Calu3 (cell line): ENCODE measurements at places on chromosomes 13 and 19. TPM values are rescaled to one million over a fixed set of nuclear protein-coding genes. Genes with fewer than 3 reads are reported as not detected.

DNA sequence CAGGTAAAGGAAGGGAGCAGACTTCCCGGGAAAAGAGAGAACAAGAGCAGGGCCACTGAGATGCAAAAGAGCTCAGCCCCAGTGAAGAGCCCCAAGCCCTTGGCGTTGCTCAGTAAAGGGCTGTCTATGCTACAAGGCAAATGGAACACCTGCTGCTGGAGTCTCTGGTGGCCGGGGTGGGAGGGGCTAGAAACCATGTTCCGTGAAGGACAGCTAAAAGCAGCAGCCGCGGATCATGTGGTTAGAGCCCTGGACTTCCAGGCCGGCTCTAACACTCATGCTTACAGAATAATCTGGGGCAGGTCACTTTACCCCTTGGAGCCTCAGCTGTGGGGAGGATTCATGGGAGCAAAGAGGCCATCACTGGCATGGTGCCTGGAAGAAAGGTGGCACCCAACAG lies 17.8 kb downstream of the POU2F2 start:
- no peak for DNase-seq

GRCh38 chr19:2942928-2943640 lies 1.7 kb downstream of the ZNF77 start:
- DNase-seq, result no peak

DNA sequence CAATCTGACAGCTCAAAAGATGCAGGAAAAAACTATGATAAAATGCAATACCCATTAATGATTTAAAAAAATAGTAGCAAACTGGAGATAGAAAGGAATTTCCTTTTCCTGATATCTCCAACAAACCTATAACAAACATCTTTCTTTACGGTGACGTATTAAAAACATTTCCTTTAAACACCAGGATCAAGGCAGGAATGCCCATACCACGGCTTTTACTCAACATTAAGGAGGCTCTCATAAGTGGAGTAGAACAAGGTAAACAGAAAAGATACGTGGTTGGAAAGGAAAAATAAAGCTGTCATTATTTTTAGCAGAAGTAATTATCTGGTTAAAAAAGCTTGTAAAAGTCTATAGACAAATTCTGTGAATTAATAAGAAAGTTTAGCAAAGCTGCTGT lies 61.1 kb downstream of the MIPEP start:
- DNase-seq, result no peak

GRCh38 chr13:23381866-23382265 lies 51.6 kb downstream of the SACS start:
- no peak for DNase-seq

GRCh38 chr13:103812971-103813370 lies 746.8 kb upstream of the SLC10A2 start:
- no peak for DNase-seq

DNA sequence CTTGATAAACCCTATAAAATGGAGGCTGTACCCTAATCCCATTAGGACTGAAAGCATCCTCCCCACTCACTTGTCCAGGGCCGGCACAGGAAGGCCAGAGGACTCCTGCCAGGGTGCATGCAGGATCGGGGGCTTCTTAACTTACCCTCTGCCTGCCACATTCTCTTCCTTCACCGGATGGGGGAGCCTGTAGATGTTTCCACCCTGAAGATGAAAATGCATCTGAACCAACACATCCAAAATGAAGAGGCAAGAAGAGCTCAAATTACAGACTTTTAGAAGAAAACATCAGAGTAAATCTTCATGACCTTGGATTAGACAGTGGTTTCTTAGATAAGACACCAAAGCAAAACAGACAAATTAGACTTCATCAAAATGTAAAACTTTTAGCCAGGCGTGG lies 25.9 kb upstream of the NAPA start:
- DNase-seq, result no peak

DNA sequence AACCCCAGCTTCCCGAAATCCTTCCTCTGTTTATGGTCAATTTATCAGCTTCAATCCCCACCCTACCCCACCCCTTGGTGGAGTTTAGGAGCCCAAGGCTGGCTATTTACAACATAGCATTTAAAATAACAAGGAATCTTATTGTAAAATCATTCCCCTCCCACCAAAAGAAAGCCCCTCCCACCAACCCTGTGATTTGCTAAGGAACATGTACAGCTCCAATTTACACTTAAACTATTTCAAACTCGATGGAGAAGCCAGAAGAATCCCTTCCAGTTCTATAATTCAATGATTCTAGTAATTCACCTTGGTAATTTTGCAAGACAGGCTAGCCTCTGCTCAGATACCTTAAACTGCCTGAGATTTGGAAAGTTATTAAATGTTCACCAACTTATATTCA lies 3.0 kb downstream of the LATS2 start:
- peak; percentile 27 for DNase-seq

DNA sequence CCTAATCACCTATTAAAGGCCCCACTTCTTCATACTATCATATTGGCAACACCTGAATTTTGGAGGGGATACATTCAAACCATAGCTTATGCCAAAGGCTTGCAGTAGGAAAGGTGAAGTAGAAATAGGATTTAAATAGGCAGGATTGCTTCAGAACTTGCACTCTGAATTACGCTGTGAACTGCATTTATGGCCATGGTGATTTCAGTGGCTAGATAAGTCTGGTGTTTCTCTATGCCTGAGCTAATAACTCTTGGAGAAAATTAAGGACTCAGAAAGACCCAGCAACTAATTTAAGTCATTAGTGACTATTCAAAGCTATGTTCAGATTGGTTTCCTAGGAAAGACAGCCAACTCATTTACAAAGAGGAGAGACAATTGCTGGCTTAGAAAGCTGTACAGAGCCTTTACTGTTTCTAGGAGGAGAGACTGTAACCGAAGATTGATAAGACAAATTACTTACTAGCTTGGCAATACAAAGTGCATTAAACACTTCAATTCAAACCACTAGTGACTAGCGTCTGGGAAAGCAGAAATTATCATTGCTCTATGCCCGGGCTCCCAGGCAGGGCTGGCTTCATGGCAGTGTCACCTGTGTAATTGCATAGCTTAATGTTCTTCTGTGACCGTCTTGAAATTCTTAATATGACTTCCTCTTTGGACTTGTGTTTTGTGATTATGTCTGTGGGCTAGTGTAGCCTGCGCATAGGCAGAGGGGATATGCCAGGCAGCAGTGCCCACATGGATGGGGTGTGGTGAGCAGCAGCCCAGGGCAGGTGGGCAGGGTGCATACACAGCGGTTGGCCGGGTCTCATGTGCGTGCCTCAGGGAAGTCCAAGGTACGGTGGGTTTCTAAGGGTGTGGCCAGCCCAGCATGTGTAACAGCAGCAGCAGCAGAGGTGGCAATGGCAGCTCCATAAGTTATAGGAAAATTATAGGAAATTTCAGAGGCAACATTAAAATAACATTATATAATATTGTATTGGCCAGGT lies 60.1 kb downstream of the KL start:
- no peak for DNase-seq

ATP8A2 gene
- total RNA-seq, result 0.05 and 0.07 TPM in 2 replicates

ZNF790 gene
- total RNA-seq, result 10.4 and 10.8 TPM in 2 replicates

- no peak for DNase-seq
These were observed 77.6 kb downstream of the TSC22D1 start for GRCh38 chr13:44498502-44498901.

NR2F6 gene
- 33.5 and 34.6 TPM in 2 replicates for total RNA-seq

GRCh38 chr13:27918041-27918917 lies 1.5 kb upstream of the PDX1 start:
- no peak for DNase-seq

DNA sequence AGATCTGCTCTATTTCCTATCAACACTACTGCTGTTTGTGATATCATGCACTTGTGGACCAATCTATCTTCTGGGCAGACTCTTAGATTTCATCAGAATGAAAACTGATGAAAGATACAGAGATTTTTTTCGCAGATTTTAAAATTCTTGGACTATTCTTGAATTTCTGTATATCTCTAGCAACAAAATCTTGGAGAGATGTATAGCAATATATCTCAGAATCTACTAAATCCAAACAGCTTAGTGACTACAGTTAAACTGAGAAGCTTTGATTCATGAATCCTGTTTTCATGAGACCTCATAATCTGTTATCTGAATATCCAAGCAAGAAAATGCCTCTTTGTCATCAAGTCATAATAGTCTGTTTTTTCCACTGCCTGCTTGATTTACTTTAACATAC lies 28.0 kb upstream of the FREM2 start:
- no peak for DNase-seq

KIR2DL1 gene
- total RNA-seq, result not detected in 2 replicates

CKM gene
- total RNA-seq, result not detected in 2 replicates

GRCh38 chr19:33332248-33332647 lies 29.9 kb upstream of the CEBPA start:
- DNase-seq, result no peak

DNA sequence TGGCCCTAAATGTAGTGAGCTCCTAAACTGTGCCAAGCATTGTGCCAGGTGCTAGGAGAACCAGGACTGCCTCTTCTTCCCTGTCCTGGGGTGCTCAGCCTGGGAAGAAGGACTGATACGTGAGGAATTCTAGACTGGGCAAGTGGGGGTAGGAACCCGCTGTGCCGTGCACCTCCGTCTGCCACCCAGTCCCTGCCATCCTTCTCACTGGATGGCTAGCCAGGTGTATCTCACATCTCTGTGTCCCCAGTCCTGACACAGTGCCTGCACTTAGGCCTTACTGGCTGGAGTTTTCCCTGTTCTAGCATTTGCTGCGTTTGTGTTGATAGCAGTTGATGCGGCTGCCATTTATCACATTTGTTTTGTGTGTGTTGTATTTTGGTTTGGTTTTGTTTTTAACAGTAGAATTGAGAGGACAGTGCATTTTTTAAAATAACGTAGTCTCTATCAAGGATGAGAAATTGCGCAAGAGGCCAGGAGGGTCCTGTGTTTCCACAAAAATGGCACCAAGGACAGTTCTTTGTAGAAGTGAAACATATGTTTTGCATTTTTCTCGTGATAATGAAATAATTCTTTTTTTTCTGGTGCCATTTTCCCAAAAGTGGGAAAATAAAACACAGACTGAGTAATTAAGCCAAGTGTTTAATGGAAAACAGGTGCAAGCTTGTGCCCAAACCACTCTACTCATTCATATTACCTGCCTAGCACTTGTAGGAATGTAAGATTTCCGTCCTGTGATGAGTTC lies 4.7 kb upstream of the GPR183 start:
- no peak for DNase-seq

GRCh38 chr13:75869981-75870380 lies 233.9 kb downstream of the LMO7 start:
- DNase-seq, result no peak

GRCh38 chr13:32334671-32335070 lies 19.4 kb downstream of the BRCA2 start:
- DNase-seq, result no peak

DNA sequence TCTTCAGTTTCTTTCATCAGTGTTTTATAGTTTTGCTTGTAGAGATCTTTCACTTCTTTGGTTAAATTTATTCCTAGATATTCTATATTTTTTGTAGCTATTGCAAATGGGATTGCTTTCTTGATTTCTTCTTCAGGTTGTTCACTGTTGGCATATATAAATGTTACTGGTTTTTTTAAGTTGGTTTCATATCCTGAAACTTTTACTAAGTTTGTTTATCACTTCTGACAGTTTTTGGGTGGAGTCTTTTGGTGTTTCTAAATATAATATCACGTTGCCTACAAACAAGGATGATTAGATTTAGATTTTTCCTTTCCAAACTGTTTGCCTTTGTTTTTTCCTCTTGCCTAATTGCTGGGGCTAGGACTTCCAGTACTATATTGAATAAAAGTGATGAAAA lies 109.7 kb downstream of the PAN3 start:
- no peak for DNase-seq

GRCh38 chr13:20550799-20551198 lies 16.2 kb upstream of the IFT88 start:
- DNase-seq, result no peak
